ENCODE measurements at places on chromosomes 11 and 22. TPM values are rescaled to one million over a fixed set of nuclear protein-coding genes. Genes with fewer than 3 reads are reported as not detected.

- no peak for DNase-seq
Observed at GRCh38 chr11:84236436-84236835, 950.3 kb upstream of the CCDC90B start.

DNA sequence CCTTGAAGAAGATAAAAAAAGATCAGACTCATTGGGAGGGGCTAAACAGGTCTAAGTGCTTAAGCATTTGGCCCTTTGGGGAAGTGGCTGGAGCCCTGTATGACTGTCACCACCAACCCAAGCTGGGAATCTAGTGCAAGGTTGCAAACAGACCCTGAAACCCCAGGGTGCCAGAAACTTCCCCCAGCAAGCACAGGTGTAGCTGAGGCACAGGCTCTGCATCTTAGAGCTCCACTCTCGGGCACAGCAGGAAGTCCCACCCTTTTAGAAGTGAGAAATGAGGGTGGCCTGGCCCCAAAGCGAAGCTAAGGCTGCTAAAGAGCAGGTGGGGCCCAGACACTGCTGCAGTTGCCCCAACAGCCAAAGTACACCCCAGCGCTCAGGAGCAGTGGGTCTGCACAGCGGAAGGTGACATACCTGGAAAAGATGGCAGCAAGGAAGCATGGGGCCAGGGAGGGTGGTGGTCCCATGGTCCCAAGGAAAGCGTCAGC, 5.8 kb upstream of the KDM2A start:
- no peak for DNase-seq

PATE4 gene
- not detected for total RNA-seq

- DNase-seq, result no peak
Observed at GRCh38 chr11:20049231-20049630, 111.0 kb downstream of the DBX1 start.

DNA sequence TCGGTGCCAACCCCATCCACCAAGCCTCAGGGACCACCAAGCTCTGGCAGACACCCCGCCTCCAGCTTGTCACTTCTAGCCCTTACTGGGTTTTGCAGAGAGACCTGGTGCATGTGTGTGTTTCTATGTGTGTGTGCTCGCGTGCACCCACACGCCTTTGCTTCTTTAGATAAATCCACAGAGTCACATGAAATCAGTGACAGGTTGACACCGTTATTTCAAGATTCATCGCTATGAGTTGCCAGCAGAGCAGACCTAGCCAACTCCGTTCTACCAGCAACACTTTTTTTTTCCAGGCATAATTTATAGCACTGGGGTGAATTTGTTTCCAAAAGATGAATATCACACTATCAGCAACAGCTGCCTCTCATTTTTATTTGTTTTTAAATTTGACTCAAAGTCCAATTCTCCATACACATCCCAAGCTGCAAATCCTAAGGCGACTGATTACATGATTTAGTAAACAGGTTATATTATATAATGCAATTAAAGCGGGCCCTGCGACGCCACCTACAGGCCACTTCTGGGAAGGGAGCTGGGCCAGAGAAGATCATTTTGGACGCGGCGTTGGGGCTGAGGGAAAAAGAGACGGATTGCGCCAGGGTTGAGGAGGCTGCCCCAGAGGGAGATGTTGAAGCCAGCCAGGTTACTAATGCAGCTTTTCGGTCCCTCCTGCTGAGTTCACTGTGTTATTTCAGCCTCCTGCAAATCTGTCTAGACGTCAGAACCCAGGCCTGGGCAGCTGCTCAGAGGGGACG, 150.5 kb downstream of the FEZ1 start:
- DNase-seq, result no peak

RBM4 gene
- total RNA-seq, result 201 TPM

GRCh38 chr11:86753459-86753858, 46.9 kb upstream of the PRSS23 start:
- DNase-seq, result no peak

- DNase-seq, result no peak
Observed at GRCh38 chr11:94757037-94757735, 11.0 kb upstream of the AMOTL1 start.

PRG3 gene
- total RNA-seq, result not detected

GRCh38 chr22:32183625-32184024, 21.2 kb downstream of the RFPL2 start:
- no peak for DNase-seq

BTBD10 gene
- total RNA-seq, result 18.9 TPM

Measured in CD4-positive, CD25-positive, alpha-beta regulatory T cell (primary cell).